Activated CD4-positive, alpha-beta T cell treated with anti-CD3 and anti-CD28 coated beads, Interleukin-2, amount 50 U/mL, for 1 hour (primary cell): ENCODE measurements at places on chromosomes 3 and 15.

DNA sequence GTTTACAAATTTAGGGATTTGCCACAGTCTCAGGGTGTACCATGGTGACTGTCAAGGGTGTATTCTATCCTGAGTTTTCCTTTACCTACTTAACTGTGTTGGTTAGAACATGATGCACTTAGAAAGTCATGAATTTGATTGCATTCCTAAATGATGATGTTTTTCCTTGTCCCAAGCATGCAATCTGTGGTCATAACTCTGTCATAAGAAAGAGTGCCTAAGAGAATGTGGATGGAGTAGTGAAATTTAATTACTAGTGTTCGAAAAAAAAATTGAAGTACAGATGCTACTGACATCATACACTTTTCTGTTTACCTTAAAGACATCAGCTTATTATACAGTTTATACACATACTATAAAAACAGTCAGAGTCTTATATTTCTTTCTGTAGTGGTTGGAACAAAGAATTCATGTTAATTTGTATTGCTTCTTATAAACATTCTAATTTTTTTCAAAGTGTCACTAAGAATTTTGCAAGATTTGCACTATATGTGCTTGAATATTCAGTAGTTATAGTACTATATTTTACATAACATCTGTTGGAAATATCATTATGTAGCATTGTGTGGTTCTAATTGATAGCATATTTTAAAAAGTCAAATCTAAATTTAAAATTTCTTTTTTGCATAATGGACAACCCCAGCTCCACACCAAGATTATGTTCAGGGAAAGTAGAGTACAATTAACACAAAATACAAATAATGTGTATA is 231.3 kb upstream of the KCNMB2 start:
- no peak for DNase-seq

GRCh38 chr3:171658841-171659240 is 151.4 kb downstream of the PLD1 start:
- no peak for DNase-seq

GRCh38 chr15:63531586-63531985 is 27.2 kb downstream of the USP3 start:
- no peak for DNase-seq

DNA sequence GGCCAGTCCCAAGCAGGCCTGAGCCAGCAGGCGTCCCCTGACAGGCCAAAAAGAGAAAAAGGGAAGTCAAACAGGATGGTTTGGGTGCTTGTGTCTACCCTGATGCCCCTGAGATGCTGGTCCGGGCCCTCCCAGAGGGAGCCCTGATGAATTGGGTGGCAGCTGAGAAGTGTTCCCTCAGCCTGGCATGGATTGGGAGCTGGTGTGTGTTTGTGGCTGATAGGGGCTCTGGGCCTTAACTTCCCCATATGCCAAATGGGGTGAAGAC is 1.4 kb downstream of the FBLN2 start:
- no peak for DNase-seq

DNA sequence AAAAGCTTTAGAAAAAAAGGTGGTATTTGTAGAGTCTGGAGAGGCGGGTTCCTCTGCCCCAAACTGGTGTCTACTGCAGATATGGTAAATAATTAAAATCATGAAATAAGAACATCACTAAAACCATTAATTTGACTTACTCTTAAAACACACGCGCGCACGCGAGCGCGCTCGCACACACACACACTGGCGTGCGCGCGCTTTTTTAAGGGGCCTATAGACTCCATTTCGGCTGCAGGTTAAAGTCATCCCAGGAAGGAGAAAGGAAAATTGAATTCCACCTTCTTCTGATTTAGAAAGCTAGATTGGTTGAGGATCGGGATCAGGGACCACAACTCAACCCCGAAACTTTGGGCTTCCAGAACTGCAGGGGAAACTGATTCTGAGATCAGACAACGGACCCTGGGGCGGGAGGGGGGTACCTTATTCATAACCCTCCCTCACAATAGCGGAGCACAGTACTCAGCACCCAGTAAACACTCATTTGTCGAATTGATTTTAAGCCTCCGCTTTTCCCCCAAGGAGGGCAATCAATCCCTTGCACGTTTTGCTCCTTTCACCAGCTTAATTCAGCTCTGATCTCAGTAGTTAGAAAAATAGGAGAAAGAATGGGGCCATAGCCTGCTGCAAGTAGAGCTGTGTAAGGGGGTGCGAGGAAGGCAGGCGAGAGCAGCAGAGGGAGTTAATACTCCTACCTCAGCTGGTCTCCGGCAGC is 509 bp upstream of the LRRC3B start:
- no peak for DNase-seq

GRCh38 chr15:43151688-43152087 is 18.3 kb downstream of the TMEM62 start:
- DNase-seq: no peak

GRCh38 chr15:74327756-74328155 is 39.7 kb downstream of the CYP11A1 start:
- no peak for DNase-seq

DNA sequence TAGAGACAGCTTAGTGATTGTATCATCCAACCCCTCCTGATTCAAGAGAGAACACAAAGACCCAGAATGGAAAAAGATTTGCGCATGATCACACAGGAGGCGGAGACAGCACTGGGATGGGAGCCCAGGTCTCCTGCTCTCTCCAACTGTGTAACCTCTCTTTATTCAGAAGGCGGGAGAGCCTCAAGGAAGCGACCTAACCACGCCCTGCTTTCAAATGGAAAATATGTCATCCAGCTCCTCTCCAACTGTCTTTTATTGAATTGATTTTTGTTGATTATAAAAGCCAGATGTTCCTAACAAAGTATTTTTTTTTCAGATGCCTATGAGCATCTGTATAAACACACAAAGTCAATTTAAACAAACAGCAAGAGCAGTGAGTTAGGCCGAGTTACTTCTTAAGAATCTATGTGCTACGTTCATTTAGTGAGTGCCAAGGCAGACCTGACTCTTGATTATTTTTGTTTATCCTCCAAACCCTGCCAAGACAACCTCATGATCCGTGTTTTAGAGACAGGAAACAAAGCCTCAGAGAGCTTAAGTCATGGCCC is 74.5 kb downstream of the BFSP2 start:
- DNase-seq: no peak

GRCh38 chr15:89826671-89827655 is 12.3 kb upstream of the ANPEP start:
- DNase-seq: no peak

- DNase-seq: no peak
Measured at GRCh38 chr3:27224197-27224596, 145.0 kb downstream of the NEK10 start.

- no peak for DNase-seq
Measured at GRCh38 chr15:40388941-40389823, 6.7 kb downstream of the KNSTRN start.

DNA sequence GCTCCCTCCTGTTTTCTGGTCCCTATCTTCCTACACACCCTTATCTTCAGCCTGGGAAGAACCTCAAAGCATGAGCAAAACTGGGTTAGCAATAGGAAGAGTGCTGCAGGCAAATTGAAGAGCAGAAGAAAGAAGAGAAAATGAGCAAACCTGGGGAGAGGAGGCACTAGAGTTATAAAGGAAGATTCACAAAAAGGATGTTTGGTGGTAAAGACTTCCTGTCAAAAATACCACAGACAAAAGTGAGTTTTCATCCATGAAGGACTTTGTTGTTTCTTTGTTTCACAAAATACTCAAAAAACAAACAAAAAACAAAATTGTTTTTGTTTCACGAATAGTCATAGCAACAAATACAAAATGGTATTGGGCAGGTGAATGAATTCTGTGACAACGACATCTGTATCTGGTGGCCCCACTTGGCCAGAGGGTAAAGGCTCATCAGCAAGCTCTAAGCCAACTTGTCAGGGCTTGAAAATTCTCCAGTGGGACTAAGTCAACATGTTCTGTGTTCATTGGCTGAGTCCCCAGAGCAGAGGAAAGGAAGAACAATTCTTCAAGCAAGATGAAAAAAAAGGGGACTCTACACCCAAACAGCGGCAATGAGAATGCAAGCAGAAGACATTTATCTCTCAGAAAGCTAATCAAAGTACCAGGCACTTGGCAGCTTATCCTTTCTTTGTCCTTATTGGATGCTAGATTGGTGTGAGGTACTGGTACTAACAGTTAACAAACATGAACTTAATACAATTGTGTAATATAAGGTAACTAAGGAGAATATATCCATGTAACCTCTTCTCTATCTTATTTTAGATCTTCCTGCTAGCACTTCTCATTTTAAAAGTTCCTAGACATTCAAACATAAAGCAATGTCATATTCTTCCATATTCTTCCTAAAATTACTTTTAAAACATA is 9.7 kb downstream of the ATP8B4 start:
- DNase-seq: no peak

- no peak for DNase-seq
Measured at GRCh38 chr3:142019794-142020320, 129.5 kb downstream of the TFDP2 start.

GRCh38 chr3:70539908-70540307 is 227.5 kb upstream of the MDFIC2 start:
- no peak for DNase-seq

- DNase-seq: no peak
Measured at GRCh38 chr3:172449466-172450149, 1.4 kb upstream of the GHSR start.

- no peak for DNase-seq
Measured at GRCh38 chr3:43075904-43076661, 29.8 kb downstream of the POMGNT2 start.

- DNase-seq: no peak
Measured at GRCh38 chr3:4581498-4581897, 88.3 kb downstream of the ITPR1 start.
